ENCODE measurements at places on chromosomes 7 and 10. TPM values are rescaled to one million over a fixed set of nuclear protein-coding genes. Genes with fewer than 3 reads are reported as not detected.

The ABCA13 gene
- not detected for total RNA-seq

DNA sequence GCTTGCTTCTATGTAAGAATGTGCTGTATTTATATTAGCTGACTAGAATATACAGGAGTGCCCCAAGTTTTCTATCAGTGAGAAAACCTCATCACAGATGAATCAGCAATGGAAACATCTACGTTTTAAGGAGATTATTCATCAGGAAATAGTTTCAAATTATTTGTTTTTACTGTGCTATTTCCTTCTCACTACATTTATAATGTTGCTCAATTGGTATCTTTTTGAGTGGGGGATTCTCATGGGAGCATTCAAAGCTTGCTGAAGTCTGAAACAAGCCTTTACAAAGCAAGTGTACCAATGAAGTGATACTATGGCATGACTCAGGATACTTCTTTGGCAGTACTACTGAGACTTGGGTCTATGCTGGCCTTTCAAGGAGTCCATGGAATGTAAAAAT is 191.1 kb upstream of the SLC26A5 start:
- H3K4me3 ChIP-seq = no peak overlapping the region
- H3K4me1 ChIP-seq = no peaks in the 10 kb centered on the region
- H3K36me3 ChIP-seq = no peaks in the 10 kb centered on the region
- no peak overlapping the region for H3K27ac ChIP-seq
- no peaks in the 10 kb centered on the region for H3K27me3 ChIP-seq

DNA sequence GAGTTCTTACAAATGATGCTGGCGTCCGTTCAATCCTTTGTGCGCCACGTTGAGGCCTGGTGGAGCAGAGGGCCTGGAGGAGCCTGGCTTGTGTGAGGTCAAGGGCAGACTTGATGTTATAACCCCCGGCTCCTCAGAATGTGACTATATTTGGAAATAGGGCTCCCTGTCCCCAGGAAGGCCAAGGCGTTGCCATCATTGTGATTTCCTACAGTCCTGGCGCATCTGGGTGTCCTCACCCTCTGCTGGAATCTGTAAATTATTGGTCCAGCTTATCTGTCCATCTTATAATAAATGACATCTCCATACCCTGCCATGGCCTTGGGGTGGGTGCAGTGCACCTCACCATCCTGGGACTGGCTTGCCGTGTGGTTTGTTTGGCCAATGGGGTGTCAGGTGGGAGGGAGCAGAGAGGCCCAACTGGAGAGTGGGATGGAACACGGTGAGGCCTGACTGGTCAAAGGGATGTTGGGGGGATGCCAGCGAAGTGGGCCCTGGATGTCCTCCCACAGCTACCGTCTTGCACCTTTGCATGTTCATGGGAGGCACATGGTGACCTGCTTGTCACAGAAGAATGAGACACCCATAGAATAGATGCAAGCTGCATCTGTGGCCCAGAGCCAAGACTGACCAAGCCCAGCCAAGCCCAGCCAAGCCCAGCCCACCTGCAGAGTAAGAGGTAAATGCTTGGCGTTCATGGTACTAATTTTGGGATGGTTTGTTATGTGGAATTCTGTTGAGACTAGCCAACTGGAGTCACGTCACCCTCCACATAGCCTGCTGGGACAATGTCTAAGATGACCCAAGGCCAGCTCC is 11.1 kb upstream of the LRRC27 start:
- peaks cover 24% of the 10 kb centered on the region for H3K4me1 ChIP-seq
- DNase-seq = no peak
- no peak overlapping the region for H3K27ac ChIP-seq
- H3K4me3 ChIP-seq = no peak overlapping the region

DNA sequence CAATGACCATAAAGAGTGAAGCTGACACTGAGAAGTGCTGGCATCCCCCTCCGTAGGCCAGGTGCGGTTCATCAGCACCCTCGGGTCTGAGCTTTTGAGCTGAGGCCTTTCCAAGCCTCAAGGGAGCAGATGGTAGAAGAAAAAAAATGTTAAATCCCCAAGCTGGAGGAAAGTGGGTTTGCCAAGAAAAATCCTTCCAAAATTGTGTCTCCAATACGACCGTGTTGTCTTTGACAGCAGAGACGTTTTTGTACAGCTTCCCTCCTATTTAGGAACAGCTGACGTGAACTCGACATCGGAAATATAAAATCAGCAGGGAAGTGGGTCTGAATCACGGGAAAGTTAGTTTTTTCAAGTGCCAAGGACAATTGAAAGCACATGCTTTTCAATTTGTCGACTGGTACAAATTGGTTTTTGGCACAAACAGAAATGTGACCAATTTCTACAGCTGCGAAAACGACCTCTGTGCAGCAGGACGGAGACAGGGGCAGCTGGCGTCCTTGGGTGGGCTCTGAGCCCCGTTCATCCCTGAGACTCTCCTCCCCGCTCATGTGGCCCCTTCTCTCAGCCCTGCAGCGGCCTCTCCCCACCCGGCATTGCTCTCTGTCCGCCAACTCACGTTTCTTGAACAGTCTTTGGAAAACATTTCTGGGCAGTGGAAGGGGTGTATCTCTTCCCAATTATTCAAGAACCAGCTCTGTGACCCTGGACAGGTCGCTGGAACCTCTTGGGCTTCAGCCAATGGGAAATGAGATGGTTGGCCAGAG is 89.9 kb downstream of the PAXIP1 start:
- DNase-seq = no peak
- H3K4me1 ChIP-seq = peaks cover 4% of the 10 kb centered on the region
- H3K27me3 ChIP-seq = peaks cover 9% of the 10 kb centered on the region
- H3K36me3 ChIP-seq = no peaks in the 10 kb centered on the region

- H3K4me1 ChIP-seq = peaks cover 10% of the 10 kb centered on the region
- H3K27ac ChIP-seq = no peak overlapping the region
- H3K4me3 ChIP-seq = no peak overlapping the region
- no peaks in the 10 kb centered on the region for H3K27me3 ChIP-seq
Measured at GRCh38 chr7:31028417-31028992, 23.6 kb upstream of the ADCYAP1R1 start.

The ADRA2A gene
- total RNA-seq = not detected

DNA sequence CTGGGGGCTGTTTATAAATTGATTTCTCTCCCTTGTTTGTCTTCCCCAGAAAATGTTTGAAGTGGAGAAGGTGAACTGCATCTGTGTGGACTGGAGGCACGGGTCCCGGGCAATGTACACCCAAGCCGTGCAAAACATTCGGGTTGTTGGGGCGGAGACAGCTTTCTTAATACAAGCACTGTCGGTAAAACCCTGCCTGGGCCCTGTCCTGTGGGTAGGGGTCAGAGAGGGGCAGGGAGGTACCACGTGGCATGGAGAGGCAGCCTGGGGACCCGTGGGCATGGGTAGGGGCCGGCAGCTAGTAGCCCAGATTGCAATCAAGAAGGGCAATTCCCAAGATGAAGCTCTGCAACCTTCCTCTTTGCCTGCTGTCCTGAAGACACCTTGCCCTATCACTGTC is 6.1 kb downstream of the PNLIPRP2 start:
- H3K27ac ChIP-seq = no peak overlapping the region
- peaks cover 12% of the 10 kb centered on the region for H3K27me3 ChIP-seq
- H3K36me3 ChIP-seq = no peaks in the 10 kb centered on the region
- no peak for DNase-seq
- H3K4me1 ChIP-seq = no peaks in the 10 kb centered on the region

- DNase-seq = no peak
- H3K4me3 ChIP-seq = no peak overlapping the region
- no peaks in the 10 kb centered on the region for H3K36me3 ChIP-seq
- no peak overlapping the region for H3K27ac ChIP-seq
- peaks cover 14% of the 10 kb centered on the region for H3K27me3 ChIP-seq
Measured at GRCh38 chr10:4512671-4513240, 313.3 kb upstream of the AKR1E2 start.

The RAMP3 gene
- total RNA-seq = not detected
